ENCODE measurements at places on chromosomes 2 and 18.

DNA sequence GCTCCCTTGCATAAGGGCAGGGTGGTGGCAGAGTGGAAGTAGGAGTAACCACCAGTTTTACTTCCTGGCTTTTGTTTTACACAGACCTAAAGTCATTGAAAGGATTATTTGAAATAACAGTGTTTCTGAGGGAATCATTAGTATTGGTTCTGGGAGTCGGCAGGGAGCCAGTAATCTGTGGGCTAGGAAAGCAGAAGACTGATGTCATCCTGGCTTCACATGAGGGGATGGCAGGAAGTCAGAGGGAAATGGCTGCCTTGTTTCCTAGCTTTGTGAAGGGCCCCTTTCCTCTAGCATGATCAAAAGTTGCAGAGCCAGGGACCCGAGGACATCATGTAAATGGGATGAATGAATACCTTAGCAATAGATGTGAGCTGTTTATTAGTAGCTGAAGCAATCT is 792.6 kb downstream of the CPS1 start:
- DNase-seq = no peak

DNA sequence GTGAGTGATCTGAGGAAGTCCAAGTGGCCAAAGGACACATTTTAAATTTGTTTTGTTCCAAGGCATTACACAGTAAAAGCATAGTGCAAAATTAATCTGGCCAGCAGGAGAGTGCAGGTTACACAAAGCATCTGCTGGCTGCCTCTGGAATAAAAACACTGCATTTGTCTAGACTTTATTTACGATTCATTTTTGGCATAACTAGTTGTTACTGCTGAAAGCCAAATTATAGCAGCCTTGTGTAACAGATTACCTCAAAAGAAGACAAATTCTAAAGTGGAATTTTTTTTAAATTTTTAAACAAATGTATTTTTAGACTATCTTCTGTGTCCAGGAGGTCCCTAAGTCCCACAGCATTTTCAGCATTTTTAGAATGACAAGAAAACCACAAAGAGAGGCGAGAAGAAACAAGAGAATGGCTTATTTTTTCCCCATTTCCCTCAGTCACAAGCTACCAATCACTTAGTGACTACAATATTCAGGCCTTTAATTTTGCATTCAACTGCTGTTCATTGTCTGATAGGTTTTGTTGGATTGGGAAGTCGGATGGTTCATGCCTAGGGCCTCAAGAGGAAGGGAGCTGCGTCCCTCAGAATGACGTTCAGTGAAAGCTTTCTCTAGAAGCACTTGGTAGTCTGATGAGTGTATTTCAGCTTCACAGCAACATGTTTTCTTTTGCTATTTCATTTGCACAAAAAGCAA is 46.0 kb downstream of the TMEFF2 start:
- no peak for DNase-seq

- DNase-seq = no peak
Observed at GRCh38 chr2:135637456-135638087, 104.1 kb upstream of the UBXN4 start.

DNA sequence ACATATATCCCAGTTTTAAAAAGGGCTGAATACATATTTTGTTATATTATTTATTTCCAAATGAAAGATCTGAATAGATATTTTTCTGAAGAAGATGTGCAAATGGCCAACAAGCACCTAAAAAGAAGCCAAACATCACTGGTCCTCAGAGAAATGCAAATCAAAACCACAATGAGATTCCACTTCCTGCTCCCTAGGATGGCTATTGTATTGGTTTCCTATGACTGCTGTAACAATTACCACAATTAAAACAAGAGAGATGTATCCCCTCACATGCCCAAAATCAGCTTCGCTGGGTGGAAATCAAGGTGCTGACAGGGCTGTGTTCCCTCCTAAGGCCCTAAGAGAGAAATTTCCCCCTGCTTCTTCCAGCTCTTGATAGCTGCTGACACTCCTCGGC is 23.2 kb downstream of the ABCB11 start:
- no peak for DNase-seq

GRCh38 chr2:166158546-166158945 is 30.7 kb upstream of the SCN1A start:
- DNase-seq = no peak

DNA sequence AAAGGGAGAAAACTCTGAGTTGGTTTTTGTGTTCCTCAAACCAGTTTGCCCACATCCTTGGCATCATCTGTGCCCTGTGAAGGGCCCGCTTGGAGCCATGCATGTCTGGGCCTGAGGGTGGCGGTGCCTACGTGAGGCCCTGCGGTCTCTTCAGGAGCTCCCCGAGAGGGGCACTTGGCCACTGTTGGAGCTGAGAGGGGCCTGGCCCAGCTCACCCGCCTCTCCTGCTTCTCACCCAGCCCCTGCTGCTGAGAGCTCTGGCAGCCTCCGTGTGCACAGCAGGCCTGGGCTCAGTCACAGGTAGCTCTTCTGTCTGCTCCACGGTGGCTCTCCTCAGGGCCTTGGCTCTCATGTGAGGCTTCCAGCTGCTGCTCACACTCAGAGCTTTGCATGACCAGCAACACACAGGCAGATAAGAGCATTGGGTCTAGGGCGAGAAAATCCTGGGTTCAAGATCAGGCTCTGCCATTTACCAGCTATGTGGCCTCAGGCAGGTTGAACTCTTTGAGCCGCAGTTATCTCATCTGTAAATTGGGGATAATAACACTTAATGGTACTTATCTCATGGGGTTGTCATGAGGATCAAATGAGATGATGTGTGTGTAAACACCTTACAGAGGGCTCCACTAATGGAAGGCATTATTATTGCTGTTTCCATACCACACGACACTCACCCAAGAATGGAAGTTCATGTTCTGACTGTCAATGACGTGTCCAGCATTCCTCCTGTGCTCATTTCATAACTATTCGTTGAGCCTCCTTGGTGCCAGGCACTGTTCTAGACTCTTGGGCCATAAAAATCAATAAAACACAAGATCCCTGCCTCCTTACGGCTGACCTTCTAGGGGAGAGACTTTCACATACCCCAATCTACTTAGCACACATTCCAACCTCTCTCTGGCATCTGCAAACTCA is 41.6 kb upstream of the PLB1 start:
- no peak for DNase-seq

GRCh38 chr2:71937396-71937795 is 210.3 kb downstream of the CYP26B1 start:
- no peak for DNase-seq

DNA sequence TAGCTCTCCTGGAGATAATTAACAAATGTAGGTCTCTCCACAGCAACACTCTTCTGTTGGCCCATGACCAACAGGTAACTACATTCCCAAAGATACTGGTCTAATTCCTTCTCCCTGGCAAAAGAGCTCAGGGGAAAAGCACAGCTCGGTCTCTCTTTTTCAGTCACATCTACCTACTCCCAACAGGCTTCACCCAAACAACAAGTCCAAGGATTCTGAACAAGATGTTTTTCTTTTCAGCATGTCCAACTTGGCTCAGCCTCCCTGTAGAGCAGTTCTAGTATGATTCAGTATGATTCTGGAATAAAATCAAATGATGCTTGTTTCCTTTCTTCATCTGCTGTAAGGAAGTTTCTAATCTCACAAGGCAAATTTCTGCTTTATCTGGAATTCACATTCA is 1704.8 kb upstream of the PIK3C3 start:
- no peak for DNase-seq

DNA sequence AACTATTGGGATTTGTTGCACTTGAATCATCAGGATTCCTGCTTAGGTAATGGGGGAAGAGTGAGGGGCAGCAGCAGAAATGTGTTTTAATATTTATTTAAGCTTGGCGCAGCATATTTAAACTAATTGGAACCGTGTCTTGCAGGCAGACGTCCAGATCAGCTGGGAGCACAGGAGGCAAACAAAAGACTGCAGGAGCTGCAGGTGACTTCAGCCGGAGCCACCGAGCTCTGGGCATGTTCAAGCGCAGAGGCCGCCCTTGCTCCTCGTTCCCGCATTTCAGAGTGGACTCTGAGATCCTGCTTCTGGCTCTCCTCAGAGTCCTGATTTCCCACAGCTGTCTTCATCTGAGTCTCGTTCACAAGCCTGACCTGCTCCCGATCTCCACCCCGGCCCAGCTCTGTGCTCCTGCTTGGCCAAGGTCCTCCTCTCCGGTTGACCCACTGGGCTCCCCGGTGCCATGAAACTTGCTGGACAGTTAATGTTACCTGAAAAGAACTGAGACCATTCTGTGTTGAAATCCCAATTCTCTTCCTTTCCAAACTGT is 475.5 kb downstream of the SOX11 start:
- DNase-seq = no peak

DNA sequence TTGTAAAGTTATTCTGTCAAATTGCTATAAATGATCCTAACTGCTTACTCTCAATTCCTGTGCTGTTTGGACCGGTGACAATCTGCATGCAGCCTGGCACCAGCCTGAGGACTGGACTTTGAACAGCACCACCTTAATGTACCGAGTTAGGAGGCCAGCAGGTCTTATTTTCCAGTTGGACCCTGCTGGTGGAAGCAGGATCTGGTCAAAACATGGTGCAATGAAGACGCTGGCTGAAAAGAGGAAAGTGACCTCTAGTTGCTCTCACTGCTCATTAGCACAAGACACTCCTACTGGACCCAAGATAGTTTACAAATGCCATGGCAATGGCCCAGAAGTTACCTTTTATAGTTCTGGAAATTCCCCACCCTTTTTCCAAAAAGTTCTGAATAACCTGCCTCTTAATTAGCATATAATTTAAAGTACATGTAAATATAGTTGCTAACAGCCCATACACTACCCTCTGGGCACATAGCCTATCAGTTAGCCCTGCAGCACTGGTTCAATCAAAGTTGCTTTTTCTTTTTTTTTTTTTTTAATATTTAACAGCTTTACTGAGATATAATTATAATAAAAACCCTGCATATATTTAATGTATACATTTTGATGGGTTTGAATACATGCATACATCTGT is 35.8 kb downstream of the RBKS start:
- no peak for DNase-seq

GRCh38 chr2:119730671-119731177 is 29.0 kb upstream of the PTPN4 start:
- DNase-seq = no peak

- DNase-seq = no peak
Observed at GRCh38 chr2:225196579-225196978, 154.3 kb upstream of the DOCK10 start.

DNA sequence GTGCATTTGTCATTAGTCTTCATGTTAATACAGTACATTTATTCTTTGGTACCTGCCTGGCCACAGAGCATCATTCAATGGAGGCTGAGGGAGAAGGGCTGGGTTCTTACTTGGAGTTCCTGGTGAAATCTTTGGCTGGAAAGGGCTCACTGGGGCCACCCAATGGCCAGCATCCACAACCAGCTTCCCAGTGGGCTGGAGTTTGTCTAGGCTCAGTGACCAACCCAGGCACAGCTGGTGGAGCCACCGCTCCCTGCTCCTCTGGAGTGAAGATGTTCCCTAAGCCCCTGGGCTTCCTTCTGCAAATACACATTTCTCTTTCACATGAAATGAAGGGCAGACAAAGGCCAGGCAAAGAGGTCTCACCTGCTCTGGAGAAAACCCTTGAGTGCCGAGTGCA is 34.4 kb downstream of the EHD3 start:
- DNase-seq = no peak

DNA sequence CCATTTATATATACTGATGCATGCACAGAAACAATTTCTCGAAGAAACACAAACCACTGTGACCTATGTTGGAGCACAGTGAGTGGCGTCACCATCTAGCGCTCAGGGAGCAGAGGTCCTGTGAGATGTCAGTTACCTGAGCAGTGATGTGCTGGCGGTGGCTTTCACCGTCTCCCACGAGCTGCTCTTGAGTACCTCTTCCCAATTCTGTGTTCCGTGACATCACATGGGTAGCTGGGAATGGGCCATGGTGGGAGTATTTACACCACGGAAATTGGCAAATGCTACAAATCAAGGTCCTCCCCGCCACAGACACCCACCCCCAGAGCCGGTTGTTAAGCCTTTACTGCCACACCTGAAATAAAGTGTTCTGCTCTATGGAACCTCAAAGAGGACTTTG is 24.4 kb downstream of the GBX2 start:
- no peak for DNase-seq

- no peak for DNase-seq
Observed at GRCh38 chr18:24432618-24433017, 6.1 kb downstream of the IMPACT start.

- DNase-seq = no peak
Observed at GRCh38 chr2:231583982-231584381, 8.7 kb upstream of the TEX44 start.

GRCh38 chr2:43305517-43305916 is 79.1 kb upstream of the ZFP36L2 start:
- DNase-seq = no peak

- no peak for DNase-seq
Observed at GRCh38 chr2:4679391-4679790, 976.0 kb downstream of the DCDC2C start.

DNA sequence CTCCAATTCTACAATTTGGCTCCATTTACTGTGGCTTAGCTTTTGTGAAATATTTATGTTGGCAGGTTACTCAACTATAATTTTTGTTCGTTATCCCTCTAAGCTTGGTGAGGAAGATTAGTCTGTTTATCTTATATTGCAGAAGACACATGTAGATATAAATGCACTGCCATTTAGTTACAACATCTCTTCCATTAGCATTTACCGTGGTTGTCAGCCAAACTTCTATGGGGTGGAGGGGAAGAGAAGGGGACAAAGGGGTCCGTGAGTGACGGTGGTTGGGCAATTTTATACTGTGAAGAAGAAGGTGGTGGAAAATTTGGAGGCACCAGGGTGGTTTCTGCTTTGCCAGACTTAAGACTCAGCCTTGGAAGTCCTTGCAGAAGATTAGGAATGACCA is 117.6 kb upstream of the CXCR4 start:
- DNase-seq = no peak

DNA sequence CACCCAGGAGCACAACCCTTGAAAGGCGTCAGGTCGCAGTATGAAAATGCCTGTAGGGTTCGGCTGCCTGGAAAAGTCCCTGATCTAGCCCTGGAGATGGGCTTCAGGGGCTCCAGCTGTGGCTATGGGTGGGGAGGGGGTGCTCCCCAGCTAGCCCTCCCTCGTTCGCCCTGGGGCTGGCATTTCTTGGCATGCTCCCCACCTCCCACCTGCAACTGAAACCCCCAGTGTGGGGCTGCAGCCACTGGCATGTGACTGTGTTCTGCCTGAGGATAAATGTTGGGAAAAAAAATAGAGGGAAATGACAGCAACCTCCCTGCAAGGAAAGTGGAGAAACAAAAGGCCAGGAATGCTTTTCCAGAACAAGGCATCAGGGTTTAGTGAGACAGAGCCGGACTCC is 109.2 kb downstream of the COPS8 start:
- no peak for DNase-seq

DNA sequence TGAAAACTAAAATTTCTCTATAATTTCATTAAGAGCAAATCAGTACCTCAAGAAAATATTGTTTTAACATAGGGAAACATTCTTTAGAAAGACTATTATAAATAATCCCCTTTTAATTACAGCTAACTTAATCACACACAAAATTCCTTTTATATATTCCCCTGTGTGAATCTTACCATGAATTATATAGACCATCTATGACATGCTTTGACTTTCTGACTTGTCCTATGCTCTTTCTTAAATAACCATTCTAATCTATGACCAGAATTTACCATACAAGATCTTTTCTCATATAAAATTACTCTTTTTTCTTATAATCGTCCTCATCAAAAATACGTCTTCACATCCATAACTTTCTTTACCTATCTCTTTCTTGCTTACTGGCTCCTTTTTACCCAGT is 824.2 kb upstream of the FAM98A start:
- DNase-seq = no peak
